B cell (primary cell): ENCODE measurements at places on chromosomes 5 and 9. TPM values are rescaled to one million over a fixed set of nuclear protein-coding genes. Genes with fewer than 3 reads are reported as not detected.

- DNase-seq, result no peak
- H3K4me3 ChIP-seq, result no peak overlapping the region
- peaks cover 4% of the 10 kb centered on the region for H3K27me3 ChIP-seq
- peaks cover 16% of the 10 kb centered on the region for H3K4me1 ChIP-seq
- no peak overlapping the region for H3K27ac ChIP-seq
- H3K36me3 ChIP-seq, result no peaks in the 10 kb centered on the region
These were observed 9.0 kb upstream of the SPINK4 start for GRCh38 chr9:33230756-33231622.

The IFNA21 gene
- polyA plus RNA-seq, result not detected in 2 replicates

DNA sequence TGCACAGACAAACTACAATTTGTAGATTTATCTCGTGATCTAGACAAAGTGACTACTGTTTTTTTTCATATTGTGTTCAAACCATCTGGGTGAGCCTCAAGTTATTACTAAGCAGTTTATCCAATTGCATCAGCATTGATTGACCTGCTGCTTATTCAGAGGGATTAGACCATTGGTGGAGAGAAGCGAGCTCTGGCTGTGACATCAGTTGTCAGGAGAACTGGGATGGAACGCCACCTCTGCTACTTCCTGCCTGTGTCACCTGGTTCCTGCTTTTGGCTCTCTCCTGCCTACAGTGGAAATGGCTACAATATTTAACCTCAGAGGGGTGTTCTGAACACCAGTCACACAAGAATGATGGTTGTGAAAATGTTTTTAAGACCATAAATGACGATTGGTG, 12.1 kb downstream of the NR4A3 start:
- peaks cover 2% of the 10 kb centered on the region for H3K4me1 ChIP-seq
- H3K27ac ChIP-seq, result no peak overlapping the region
- H3K27me3 ChIP-seq, result peaks cover 7% of the 10 kb centered on the region
- no peaks in the 10 kb centered on the region for H3K36me3 ChIP-seq
- no peak overlapping the region for H3K4me3 ChIP-seq

DNA sequence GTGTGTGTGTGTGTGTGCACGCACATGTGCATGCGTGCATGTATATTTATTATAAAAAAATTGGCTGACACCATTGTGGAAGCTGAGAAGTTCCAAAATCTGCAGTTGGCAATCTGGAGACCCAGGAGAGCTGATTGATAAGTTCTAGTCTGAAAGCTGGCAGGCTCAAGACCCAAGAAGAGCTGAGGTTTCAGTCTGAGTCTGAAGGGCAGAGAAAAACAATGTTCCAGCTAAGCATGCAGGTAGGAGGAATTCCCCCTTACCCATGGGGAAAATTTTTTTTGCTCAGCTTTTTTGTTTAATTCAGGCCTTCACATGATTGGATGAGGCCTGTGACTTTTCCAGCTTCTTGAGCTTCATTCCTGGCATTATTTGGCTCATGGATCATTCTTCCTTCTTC, 31.2 kb upstream of the ACTBL2 start:
- H3K4me1 ChIP-seq, result no peaks in the 10 kb centered on the region
- no peaks in the 10 kb centered on the region for H3K36me3 ChIP-seq
- no peak overlapping the region for H3K4me3 ChIP-seq
- no peak for DNase-seq

DNA sequence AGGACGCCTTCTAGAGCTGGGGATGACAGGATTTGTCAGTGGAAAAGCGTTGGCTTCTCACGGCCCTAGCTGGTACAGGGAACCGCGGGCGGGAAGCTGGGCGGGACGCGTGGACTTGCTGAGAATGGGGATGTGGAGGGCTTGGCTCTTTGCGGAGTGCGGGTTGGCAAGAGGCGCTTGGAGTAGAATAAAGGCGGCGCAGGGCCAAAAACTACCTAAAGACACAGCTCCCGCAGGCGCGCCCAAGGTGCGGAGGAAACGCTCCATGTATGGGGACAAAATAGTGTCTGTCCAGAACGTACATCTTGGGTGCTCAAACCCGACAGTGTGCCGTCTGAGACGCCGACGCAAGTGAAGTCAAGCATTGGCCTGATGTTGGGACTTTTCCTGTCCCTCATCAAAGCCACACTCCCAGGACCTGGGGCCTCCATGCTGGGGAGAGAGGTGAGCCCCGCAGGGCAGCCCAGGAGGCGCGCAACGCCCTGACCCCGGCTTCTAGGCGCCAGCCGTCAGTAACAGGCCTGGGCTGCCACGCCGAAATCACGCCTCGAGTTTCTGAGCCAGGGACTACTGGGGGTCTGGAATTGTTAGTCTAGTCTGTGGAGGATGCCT, 1.6 kb upstream of the NKX2-5 start:
- peaks cover 24% of the 10 kb centered on the region for H3K4me1 ChIP-seq
- H3K27ac ChIP-seq, result no peak overlapping the region
- H3K36me3 ChIP-seq, result no peaks in the 10 kb centered on the region

The ROPN1L gene
- not detected in 2 replicates for polyA plus RNA-seq
